ENCODE measurements at places on chromosomes 3 and 15. TPM values are rescaled to one million over a fixed set of nuclear protein-coding genes. Genes with fewer than 3 reads are reported as not detected.

The VGLL3 gene
- 27.6 TPM for total RNA-seq

The GOLGA8G gene
- total RNA-seq = 57.9 TPM

The WDR93 gene
- total RNA-seq = 12.3 TPM

The CYFIP1 gene
- total RNA-seq = 90.5 TPM

DNA sequence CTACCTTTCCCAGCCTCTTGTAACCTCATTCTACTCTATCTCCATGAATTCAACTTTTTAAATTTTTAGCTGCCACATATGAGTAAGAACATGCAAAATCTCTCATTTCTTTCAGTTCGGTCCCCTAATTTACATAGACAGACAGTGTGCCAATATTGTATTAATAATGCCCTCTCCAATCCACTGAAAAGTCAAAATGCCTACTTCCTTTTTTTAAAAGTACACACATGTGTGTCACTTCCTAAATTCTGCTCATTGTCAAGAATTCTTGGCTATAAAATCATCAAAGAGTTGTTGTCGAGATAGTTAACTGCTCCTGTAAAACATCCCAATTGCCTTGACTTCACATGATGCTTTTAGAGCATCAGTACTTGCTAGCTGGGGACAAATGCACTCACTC, 84.2 kb upstream of the IL12A start:
- no peak overlapping the region for H3K27ac ChIP-seq
- no peak overlapping the region for H3K4me3 ChIP-seq
- no peaks in the 10 kb centered on the region for H3K27me3 ChIP-seq
- DNase-seq = no peak

- H3K4me3 ChIP-seq = no peak overlapping the region
- H3K36me3 ChIP-seq = no peaks in the 10 kb centered on the region
- no peak overlapping the region for H3K27ac ChIP-seq
- no peaks in the 10 kb centered on the region for H3K4me1 ChIP-seq
Observed at GRCh38 chr15:38021259-38021658, 86.8 kb downstream of the TMCO5A start.

- no peaks in the 10 kb centered on the region for H3K4me1 ChIP-seq
- H3K36me3 ChIP-seq = no peaks in the 10 kb centered on the region
- H3K27ac ChIP-seq = no peak overlapping the region
Observed at GRCh38 chr15:31457631-31458526, 131.2 kb downstream of the KLF13 start.

DNA sequence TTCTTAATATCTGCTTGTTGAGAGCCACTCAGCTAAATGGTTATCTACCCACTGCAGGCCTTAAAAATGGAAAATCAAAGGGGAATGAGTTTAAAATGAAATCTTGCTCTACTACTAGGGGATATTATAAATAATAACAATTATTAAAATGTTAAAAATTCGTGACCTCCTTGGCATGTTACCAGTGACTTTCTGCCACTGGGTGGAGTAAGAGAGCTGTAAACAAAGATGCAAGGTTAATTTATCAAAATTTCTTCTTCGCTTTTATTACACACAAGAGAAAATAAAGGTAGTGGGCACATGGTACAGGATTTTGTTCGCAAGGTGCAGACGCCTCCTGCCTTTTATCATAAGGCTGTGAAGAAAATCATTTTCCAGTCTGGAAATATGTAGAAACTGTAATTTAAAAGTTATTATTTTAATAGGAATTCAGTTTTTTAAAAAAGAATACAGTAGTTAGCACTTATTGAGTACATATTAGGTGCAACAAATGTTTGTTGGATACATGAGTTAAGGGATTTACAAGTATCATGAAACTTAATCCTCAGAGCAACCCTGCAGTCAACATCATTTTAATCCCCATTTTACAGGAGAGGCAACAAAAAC, 272.6 kb downstream of the SUCLG2 start:
- no peak for DNase-seq
- H3K36me3 ChIP-seq = no peaks in the 10 kb centered on the region
- H3K27me3 ChIP-seq = no peaks in the 10 kb centered on the region
- H3K27ac ChIP-seq = no peak overlapping the region
- no peak overlapping the region for H3K4me3 ChIP-seq
- peaks cover 10% of the 10 kb centered on the region for H3K4me1 ChIP-seq

- H3K27me3 ChIP-seq = no peaks in the 10 kb centered on the region
- no peaks in the 10 kb centered on the region for H3K36me3 ChIP-seq
- no peak overlapping the region for H3K27ac ChIP-seq
Observed at GRCh38 chr15:57927091-57927631, 138.3 kb downstream of the ALDH1A2 start.

DNA sequence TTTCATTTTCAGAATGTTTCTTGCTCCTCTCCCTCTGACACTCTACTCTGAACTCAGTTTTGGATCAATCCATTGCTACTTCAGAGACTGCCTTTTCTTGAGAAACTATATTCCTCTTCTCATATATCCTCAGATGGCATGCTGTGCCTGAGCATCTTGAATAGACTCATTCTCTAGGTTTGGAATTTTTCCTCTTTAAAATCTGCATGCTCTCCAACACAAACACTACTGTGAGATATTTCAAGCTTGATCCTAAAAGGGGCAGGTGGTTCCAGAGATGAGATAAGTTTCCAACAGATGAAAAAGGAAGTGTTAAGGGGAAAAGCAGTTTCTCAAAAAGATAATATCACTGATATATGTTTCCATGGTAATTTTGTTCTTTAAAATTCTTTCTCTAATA, 742.2 kb upstream of the EPHA6 start:
- no peaks in the 10 kb centered on the region for H3K36me3 ChIP-seq

DNA sequence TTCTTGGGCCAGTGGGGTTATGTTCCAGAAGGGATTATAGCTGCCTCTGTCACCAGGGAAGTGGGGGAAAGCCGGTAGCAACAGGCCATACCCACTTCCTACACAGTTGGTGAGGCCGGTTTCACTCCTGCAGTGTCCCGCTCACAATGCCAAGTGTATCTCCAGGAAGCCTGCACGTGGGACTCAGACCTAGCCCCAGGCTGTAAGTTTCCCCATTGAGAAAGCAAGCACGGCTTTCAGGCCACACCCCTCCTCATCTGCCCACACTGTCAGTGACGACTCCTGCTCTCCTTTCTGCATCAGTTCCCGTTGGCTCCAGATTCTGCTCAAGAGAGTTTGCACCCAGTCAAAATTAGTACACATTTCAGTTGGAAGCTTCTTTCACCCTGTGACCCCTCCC, 51.6 kb upstream of the CPOX start:
- H3K27me3 ChIP-seq = no peaks in the 10 kb centered on the region
- H3K27ac ChIP-seq = no peak overlapping the region
- H3K4me3 ChIP-seq = no peak overlapping the region
- DNase-seq = no peak

Data from testis (tissue), 5 donors.